Peyer's patch (tissue), 4 donors: ENCODE measurements at places on chromosomes 2 and 18.

DNA sequence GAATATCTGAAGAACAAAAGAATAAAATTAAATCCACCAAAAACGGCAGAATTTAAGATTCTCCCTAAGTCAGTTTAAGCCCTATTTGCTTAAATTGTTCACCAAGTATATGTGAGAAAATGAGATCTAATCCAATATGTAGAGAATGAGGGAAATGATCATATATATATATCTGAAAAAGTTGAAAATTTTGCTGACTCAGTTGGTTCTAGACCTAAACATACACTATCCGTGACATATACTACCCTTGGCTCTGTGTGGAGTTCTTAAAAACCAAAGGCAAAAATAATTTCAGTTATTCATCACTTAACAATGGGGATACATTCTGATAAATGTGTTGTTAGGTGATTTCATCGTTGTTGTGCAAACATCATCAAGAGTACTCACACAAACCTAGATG is 7.3 kb downstream of the SS18 start:
- DNase-seq: no peak

GRCh38 chr2:207296265-207296948 is 130.7 kb upstream of the KLF7 start:
- no peak for DNase-seq

DNA sequence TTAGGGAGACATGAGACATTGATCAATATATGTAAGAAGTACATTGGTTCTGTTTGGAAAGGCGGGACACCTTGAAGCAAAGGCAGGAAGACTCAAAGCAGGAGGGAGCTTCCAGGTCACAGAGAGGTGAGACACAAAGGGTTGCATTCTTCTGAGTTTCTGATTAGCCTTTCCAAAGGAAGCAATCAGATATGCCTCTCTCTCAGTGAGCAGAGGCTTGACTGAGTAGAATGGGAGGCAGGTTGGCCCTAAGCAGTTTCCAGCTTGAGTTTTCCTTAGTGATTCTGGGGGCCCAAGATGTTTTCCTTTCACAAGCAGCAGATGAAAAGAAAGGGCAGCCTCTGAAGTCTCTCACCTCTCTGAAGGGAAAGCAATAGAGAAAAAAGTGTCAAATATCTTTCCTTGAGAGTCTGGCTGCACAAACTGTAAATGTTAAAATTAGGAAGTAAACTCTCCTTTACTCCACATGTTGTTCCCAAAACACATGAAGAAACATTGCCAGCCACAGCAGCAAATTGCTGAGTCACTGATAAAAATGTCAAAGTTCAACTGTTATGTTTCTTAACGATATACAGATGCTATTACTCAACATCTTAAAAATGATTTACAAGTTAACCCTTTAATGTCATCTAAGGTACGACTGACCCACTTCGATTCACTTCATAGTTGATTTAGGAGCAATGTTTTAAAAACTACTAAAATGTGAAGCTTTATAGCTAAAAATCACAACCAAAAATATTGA is 40.3 kb downstream of the CYB5A start:
- no peak for DNase-seq

- DNase-seq: no peak
These were observed 28.0 kb downstream of the CD28 start for GRCh38 chr2:203734276-203734983.

- no peak for DNase-seq
These were observed 55.1 kb upstream of the MAP4K3 start for GRCh38 chr2:39492095-39492590.

- DNase-seq: no peak
These were observed 141.7 kb downstream of the RBMS1 start for GRCh38 chr2:160351956-160352355.

DNA sequence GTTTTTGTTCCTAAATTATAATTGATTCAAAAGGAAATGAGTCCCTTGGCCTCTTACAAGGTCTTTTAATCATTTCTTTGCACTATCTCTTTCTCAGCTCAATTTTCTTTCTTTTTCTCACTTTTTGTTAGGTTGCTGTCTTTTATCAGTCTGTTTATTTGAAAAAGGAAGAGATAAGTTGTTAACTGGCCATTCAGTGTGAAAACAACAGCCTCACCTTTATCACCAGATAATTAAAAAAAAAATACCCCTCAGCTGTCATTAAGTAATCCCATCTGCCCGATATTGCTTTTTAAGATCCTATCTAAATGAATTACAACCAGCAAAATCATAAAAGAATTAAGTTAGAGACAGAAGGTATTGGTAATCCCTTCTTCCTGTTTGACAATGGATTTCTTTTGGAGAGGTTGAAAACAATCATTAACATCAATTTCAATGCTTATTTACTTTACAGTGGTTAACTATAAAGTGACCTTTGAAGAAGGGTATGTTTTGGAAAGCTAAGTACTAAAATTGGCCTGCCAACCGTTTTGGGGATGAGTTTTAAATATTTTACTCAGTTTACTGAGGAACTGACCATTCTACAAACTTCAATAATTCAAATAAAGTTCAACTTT is 104.9 kb downstream of the TGIF1 start:
- DNase-seq: no peak

GRCh38 chr2:19971691-19972090 is 18.2 kb downstream of the WDR35 start:
- no peak for DNase-seq

- DNase-seq: no peak
These were observed 84.1 kb downstream of the R3HDM1 start for GRCh38 chr2:135615404-135615803.

DNA sequence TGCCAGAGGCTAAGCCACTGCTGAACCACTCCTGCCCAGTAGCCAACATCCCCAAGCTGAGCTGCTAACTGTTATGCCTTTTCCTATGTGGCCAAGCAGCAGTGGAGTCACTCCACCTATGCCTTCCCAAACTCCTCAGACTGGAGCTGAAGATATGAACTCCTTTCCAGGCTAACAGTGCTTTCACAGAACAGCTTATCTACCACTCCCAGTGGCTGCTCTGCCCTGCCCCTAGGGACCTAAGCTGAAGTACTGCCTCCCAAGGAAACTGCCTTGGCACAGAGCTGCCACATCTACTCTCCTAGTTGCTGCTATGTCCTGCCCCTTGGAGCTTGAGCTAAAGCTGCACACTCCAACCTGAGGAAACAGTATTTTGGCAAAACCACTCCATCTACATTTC is 275.9 kb downstream of the RBM43 start:
- no peak for DNase-seq

DNA sequence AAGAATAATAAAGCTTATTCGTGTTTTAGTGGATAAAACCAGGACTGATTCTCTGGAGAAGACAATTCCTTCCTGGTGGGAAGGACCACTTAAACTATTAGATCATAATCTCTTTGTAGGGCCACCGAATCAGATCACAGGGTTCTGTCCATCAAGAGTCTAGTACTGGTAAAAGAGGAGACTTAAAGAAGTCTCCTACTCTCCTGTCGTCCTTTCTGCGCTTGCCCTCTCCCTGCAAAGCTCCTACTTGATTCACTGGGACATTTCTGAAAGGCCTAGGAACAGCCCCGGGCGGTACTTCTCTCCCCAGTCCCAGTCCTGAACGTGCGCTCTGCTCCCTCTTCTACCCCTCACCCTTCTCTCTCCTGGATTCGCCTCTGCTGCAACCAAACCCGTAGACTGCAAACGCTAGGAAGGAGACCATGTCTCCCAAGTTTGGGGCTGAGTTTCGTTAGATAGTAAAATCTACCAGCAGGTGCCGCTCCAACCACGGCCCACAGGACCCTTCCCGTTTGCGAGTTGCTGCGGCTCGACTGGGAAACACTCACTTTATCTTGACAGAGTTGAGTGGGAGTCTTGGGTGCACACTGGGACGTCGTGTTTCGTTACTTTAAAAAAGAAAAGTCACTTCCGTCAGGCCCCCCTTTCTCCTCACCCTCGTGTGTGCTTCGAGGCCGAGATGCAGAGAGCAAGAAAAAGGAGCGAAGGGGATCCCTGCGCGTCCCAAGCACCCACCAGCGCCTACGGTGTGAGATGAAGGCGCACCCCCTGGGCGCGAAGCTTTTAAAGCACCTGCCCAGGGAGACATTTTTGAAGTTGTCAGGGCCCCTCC is 923 bp downstream of the FIGLA start:
- peak; percentile 55 for DNase-seq

GRCh38 chr2:48471048-48471474 is 58.9 kb upstream of the STON1 start:
- no peak for DNase-seq

DNA sequence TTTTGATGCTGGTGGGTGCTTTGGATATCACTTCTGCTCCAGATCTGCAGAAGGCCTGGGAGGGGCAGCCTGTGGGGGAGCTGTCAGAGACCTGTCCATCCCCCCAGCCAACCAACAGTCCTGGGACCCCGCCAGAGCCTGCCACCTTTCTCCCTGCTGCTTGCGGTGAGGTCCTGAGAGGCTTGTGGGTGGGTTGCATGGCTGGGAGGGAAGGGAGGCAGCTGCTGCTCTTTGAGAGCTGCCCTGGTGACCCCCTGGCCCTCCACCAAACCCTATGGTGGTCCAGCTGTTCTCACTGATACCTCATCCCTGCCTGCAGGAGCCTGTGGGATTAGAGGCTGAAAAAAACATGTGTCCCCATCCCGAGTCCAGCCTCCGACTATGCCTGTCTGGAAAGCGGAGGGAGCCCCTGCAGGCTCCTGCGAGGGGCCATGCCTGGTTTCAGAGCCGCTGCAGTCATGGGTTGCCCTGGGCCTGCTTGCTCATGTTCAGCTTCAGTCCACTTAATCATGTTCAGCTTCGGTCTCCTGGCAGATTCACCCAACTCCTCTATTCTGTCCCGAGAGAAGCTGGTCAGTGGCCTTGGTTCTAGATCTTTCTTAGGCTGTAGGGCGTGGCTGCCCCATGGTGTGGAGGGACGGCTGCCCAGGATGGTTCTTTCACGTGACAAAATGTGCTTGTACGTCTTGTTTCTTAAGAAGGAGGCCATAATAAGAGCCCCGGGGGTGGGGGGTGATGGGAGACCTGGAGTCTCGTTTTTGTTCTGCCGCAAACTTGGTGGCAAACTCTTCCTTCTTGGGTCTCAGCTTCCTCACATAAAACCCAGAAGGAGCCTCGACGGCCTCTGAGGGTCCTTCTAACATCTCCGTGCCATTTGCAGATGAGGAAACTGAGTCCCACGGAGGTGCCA is 98.5 kb downstream of the CTIF start:
- DNase-seq: no peak

- no peak for DNase-seq
These were observed 1005.7 kb upstream of the PIK3C3 start for GRCh38 chr18:40949114-40949950.

DNA sequence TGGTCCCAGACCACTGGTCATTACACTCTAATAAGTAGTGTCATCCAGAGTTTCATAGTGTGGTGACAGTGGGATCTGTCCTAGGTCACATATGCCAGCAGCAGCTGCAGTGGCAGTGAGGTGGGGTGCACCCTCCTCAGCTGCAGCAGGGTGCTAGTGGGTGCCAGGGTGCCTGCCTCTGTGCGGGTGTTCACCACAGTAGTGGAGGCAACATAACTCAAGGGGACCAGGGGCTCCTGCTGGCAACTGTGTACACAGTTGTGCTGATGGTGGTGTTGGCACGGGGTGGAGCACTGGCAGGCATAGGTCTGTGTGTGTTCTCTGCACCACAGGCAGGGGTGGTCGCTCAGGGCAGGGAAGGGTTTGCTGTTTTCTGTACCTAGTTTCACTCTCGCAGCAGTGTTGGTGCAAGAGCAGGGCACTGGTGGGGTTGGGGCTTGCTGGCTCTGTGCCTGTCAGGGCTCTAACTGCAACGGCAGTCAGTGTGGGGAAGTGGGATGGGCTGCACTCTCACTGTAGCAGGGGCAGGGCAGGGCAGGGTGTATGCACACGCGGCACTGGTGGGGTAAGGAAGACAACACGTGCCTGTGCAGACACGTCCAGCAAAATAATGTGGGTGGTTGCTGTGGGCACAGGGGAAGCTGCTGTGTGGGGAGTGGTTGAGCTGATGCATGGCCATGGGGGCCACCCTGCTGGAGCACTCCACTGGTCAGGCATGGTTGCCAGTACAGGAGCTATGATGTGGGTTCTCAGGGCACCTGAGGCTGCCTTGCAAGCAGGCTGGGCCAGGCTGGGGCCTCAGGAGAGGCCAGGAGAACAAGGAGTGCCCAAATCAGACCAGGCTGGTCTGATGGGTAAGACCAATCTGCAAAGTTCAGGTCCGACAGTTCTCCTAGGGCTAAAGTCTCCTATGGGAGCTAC is 226.6 kb downstream of the MEIS1 start:
- no peak for DNase-seq

DNA sequence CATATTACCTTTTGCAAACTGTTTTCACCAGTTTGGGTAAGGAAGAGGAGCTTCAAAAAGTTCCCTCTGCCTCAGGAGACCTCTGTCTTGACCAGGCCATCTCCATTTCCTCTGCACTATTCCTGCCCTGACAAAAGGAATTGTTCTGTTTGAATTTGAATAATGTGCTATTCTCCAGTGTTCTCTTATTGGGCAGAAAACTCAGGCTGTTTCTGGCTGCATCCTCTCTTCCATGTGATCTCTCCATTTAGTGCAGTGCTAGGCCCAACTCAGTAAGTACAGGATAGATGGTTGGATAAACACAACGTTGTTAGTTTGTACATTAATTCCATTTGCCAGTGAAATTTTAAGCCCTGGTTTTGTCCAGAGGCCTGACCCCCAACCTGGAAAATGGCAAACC is 102.2 kb upstream of the CELF4 start:
- DNase-seq: no peak

DNA sequence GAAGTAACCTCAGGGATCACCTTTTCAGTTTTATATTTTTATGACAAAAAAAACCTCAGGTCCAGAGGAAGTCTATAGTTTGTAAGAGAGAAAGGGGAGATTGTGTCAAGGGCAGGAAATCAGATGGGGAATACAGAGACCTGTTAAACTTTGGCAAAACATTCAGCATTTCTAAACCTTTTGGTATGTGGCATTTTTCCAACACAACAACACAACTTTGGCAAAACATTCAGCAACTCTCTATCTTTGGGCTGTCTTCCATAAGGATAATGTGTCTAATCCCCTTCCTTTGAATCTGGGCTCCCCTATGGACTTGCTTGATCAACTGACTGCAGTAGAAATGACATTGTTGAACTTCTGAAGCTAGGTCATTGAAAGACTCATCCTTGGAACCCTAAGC is 220.6 kb upstream of the CCDC68 start:
- DNase-seq: no peak
